DMS79 treated with DMSO at 0.1 percent for 48 hours (cell line): ENCODE measurements at places on chromosomes 3 and 15.

DNA sequence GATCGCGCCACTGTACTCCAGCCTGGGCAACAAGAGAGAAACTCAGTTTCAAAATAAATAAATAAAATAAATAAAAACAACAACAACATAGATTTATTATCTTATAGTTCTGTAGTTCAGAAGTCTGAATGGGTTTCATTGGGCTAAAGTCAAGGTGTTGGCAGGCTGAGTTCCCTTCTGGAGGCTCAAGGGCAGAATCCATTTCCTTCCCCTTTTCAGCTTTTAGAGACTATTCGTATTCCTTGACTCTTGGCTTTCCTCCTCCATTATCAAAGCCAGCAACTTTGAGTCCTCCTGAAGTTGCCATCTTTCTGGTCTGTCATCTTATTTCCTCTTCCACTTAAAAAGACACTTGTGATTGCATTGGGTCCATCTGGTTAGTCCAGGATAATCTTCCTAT lies 12.1 kb downstream of the BLM start:
- no peak for DNase-seq

DNA sequence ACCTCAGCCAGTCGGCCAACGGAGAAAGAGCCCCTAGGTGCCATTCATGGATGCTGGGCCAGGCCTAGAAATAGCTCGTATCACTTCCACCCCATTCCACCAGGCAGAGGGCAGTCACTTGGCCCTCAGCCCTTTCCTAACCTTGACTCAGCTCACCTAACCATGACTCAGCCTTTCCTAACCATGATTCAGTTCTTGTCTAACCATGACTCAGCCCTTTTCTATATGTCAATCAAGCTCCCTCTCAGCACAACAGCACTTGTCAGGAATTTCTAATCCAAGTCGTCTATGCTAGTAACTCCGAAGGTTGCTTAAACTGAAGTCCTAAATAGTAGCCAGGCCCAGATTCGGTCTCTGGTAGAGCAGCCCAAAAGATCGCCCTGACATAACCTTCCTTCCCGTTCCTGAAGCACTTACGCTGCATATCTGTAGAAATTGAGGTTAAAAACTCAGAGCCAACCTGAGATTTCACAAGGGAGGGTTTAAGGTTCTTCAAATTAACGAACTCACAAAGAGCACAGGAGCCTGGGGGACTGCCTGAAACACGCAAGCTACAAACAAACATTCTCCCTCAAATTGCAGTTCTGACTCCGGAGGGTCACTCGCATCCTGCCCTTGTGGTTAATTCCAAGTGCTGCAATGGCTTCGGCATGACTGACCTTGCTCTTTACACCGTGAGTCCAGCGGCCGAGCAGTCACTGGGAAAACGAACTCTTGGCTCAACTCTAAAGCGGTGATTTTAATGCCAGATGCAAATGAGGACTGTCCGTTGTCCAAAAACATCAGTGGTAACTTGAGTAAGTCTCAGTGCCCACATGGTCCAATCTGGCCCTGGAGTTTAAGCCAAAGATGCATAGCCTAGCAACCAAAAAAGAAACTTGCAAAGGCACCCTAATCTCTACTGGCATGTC lies 99.9 kb downstream of the ADAMTS17 start:
- DNase-seq = no peak

DNA sequence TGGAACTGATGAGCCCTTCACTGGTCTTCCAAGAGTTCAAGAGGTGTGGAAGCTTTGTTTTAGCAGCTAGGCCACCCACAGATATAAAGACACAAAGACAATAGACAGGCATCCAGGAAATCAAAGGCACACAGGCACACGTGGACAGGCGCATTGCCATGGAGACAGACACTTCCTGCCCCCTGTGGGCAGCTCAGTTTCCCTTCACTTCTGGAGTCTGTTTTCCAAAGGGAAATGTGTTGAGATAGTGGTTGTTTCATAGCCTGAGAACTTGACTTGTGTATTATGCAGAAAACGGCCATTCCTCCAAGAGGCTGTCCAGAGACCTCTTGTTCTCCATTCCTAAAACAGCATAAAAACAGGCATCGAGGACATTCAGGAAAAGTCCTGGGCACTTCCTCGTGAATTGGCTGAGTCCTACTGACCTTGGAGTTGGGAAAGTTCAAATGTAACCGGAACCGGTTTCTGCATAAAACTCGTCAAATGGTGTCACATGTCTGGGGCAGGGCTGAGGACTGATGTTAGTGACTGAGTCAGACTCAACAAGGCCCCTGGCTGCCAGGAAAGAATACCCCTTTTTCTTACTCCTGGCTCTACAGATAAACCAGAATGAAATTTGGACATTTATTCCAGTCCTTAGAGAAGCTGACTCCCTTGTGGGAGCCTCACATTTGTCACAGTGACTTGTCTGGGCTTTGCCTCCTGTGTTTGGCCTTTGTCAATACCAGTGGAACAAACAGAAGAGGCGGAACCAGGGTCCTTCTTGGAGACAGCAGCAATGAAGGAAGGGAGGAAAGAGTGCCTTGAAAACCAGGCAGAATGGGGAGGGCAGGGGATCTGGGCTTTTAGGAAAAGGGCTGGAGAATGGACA lies 1.3 kb downstream of the ALPK3 start:
- no peak for DNase-seq

GRCh38 chr15:85730001-85730820 lies 64.5 kb downstream of the KLHL25 start:
- DNase-seq = peak; percentile 23

DNA sequence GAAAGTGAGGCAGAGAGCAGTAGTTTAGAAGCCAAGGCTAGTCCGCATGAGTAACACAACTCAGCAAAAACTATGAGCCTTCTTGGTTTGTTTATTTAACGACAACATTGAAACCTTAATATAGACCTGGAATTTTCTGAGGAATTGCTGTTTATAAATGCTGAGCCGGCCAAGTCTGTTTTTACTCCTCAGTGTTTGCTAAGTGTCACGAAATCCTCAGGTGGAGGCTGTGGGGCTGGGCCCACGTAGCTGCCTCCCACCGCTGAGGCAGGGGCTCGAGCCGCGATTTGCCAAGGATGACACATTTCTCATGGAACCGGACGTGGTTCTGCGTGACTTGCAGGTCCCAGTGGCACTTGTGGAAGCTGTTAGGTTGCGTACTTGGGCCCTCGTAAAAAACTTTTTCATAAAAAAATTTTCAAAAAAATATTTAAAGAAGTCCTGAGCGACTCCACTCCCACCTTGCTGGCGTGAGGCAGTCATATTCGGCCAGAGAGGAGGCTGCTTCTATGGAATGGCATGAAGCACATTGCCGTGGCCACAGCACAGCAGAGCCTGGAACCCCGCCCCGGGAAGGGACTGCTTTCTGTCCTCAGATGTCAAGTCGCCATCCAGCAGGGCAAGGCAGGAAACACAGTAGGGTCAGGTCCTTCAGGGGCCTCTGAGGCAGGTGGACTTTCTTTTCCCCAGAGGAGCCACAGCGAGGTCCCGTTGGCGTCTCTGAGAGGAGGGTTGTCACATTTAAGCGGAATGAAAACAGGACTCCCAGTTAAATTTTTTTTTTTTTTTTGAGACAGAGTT lies 64.8 kb upstream of the PCSK6 start:
- DNase-seq = no peak

GRCh38 chr3:114804099-114804498 lies 343.0 kb downstream of the ZBTB20 start:
- DNase-seq = no peak

GRCh38 chr15:24985224-24985623 lies 30.4 kb downstream of the SNRPN start:
- DNase-seq = no peak

DNA sequence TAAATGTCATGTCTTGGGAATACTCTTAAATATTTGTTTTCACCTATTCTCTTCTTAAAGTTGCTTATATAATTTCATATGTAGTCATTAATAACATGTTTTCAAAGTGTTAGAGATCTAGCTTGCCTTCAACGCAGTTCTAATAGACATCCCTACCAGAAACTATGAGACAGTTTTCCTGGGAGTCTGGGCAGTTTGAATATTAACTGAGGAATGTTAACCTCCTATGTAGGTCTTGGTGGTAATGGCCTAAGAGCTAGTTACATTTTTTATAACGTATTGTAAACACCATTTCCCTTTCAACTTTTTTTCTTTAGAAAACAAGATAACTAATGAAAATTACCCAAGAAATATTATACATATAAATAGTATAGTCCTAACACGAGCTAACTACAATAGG lies 328.2 kb downstream of the TIGIT start:
- no peak for DNase-seq

DNA sequence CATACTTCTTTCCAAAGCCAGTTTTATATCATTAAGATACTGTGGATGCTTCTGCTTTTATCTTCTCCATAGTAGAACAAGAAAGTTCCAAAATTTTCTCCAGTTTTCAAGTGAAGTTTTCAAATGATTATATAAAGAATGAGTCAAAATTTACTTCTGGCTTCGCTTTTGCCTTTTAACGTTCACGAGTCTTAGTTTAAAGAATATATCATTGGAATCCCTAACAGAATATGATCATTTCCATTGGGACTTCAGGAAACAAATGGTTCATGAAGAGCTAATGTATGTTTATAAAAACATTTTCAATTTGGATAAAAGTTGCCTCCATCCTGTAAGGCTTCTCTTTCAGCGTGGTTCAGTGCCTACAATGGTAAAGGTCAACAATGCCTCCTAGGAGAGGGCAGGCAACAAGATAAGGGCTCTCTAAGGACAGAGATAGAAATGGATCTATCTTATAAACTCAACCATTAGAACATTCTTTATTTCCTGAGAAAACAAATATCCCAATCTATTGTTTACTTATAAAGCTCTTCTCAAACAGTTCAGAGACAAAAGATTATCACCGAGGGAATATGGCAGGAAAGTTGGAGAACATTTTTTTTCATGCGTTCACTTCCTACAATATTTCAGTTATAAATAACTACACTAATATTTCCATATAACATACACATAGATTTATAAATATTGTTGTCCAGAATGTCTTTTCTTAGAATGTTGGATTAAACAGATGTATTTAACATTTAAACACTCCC lies 60.5 kb downstream of the FBN1 start:
- no peak for DNase-seq

DNA sequence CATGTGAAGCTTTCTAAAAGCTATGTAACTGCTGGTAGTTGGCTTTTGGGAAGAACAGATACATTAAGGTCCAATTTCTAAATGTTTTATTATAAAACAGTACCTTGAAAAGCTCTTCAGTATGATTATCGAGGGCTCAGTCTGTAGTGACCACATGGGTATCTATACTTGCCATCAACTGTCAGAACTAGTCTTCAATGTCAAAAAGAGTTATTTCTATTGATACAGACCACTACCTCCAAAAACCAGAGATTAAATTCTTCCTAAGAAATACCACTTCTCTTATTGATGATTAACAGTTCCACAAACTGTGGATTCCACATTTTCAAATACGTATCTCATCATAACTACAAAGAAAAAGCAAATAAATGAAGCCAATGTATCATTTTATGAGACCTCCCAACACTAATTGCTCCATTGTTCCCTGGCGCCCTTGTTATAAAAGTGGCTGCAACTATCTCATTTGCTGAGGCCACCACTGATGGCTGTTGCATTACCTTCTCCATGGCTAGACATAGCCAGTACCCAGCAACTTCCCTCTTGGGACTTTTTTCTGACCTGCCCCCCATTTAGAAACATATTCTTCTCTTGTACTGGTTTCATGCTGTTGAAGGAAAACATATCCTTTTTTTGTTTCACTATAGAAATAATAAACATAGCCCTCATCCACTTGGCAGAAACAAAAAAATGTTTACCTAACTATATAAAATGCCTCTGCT lies 33.9 kb upstream of the MBNL1 start:
- no peak for DNase-seq

DNA sequence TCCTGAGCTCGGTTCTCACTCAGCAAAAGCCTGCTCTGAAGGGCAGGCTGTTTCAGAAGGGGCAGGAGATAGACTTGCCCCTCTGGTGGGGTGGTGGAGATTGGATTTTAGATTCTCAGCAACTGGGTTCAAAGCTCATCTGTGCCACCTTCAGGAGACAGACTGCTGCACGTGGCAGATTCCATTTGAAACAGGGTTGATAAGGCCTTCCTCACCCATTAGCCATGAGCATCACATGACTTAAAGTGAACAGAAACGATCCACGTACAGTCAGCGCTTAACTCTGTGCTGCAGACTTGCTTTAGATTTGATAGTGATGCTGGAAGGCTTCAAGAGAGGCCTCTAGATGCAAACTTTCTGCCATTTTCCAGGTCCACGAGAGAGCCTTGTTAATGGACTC lies 35.0 kb upstream of the MGLL start:
- DNase-seq = peak; percentile 8

- DNase-seq = no peak
Measured at GRCh38 chr3:25044762-25045710, 383.0 kb upstream of the RARB start.

DNA sequence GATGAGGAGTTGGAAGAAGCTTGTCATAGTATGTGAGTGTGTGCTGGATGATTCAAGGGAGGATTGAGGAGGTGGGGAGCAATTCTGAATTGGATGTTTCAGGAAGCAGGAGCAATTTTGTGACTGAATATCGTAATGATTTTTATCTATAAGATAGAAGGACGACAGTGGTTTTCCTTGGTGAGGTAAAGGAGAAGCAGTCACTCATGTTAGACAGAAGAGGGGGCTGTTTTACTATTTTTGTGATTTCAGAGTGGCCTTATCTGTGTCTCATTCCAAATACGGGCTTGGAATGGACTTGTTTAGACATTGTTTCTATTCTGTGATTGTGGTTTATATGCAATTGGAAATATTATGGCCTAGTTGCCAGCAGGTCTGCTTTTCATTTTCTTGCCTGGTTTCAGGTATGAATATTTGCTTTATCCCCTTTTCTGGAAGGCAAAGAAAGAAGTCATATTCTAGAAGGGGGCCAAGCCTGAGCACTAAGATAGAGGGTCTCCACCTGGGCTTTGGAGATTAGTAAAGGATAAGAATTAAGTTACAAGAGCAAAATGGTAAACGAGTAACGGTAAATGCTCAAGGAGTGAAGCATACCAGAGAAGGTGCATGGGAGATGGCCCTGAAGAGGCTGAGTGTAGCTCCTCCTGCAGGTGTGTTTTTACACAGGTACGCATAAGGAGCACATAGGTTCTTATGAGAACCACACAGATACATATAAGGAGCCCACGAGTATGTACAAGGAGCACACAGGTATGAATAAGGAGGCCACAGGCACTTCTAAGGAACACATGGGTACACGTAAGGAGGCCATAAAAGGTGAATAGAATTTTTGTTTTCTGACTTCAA lies 124.6 kb upstream of the KCNAB1 start:
- peak; percentile 38 for DNase-seq

DNA sequence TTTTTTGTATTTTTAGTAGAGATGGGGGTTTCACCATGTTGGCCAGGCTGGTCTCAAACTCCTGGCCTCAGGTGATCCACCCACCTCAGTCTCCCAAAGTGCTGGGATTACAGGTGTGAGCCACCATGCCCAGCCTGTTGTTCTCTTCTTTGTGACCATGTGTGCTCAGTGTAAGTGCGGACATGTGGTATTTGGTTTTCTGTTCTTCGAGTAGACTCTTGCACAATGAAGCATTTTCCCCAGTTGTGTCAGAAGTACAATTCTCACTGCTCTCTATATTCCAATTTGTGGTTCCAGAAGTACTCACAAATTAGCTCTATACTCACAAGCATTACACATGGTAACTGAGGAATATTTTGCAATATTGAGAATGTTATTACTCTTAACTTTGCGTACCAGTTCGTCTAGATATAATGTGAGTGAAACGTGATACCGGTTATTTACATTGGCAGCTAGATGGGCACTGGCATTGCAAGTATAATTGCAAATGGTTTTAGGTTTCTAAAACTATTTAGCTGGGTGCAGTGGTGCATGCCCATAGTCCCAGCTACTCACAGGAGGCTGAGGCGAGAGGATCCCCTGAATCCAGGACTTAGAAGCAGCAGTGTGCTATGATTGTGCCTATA lies 34.2 kb upstream of the MTMR14 start:
- peak; percentile 19 for DNase-seq
